ENCODE measurements at places on chromosomes 13 and 19.

GRCh38 chr19:49771674-49772139, 4.9 kb downstream of the AP2A1 start:
- no peak for DNase-seq

DNA sequence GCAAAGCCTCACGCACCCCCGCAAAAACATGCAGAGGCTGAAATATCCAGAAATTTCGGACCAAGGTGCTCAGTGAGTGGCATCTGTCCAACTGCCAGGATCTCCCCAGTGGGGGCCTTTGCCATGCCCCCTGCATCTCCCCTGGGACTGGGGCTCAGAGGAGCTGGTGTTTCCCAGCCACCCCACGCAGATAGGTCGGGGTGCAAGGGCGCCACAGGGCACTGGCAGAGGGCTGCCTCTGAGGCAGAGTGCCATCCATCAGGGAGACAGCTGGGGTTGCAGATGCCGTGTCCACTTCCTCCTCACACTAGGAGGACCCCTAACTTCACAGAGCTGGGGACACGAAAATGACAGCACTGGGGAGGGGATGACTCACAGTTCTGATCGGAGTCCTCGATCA, 26.3 kb downstream of the IZUMO4 start:
- no peak for DNase-seq

- no peak for DNase-seq
Measured at GRCh38 chr13:50691176-50691680, 152.3 kb downstream of the DLEU7 start.

- DNase-seq: no peak
Measured at GRCh38 chr13:27667946-27668345, 46.3 kb downstream of the POLR1D start.

DNA sequence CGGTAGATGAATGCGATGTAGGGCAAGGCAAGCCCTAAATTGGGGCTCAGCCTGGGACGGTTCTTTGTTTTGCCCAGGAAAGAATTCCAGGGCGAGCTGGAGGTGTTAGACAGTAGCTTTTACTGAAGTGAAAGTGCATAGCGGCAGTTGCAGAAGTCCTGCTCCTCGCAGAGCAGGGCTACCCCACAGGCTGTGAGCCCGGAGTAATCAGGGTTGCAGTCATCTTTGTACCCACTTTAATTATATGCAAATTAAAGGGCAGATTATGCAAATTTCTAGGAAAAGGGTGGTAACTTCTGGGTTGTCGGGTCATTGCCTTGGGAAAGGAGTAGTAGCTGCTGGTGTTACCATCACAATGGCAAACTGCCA, 30.5 kb downstream of the VAV1 start:
- DNase-seq: no peak

DNA sequence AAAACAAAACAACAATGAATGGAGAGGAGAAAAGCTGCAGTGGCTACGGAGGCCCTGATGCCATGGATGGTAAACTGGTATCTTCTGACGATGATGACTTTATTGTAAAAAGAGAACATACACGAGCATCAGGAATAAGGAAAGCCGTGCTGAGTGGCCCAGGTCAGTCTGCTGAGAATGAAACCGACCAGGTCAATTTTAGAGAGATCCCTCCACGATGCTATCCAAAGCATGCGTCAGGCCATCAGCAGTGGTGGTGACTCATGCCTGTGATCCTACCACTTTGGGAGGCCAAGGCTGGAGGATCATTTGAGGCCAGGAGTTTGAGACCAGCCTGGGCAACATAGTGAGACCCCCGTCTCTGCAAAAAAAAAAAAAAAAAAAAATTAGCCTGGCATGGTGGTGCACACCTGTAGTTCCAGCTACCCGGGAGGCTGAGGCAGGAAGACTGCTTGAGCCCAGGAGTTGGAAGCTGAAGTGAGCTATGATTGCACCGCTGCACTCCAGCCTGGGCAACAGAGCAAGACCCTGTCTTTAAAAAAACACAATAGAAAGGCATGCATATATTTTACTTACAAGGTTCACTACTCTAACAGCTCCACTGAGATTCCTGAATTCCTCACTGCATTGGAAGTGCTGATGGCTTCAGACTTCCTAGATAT, 62.3 kb downstream of the GADD45B start:
- DNase-seq: no peak

GRCh38 chr13:33645591-33646554, 172.1 kb upstream of the RFC3 start:
- DNase-seq: no peak

- no peak for DNase-seq
Measured at GRCh38 chr13:113922412-113923118, 51.3 kb downstream of the C13orf46 start.

- DNase-seq: peak; percentile 49
Measured at GRCh38 chr19:35495107-35496064, 5.1 kb upstream of the KRTDAP start.

DNA sequence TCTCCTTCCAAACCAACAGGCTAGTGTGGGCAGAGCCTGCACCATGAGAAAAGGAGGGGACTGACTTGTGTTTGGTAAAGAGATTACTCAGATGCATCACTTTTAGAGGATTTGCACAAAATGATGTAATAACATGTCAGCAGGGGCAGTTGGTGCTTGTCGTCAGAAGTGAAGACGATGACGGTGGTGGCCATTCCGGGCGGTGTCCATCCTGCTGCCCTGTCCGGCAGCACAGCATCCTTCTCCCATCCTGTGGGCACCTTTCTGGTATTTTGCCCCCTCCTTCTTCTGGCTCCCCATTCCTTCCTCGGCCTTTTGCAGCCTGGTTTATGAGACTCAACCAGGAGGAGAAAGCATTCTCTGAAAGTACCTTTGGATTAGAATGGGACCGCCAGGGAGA, 160.1 kb downstream of the TEX29 start:
- no peak for DNase-seq

- no peak for DNase-seq
Measured at GRCh38 chr13:90591260-90591926, 756.1 kb upstream of the MIR17HG start.

- no peak for DNase-seq
Measured at GRCh38 chr13:79647533-79647932, 166.6 kb downstream of the NDFIP2 start.

GRCh38 chr19:4516199-4516938, 1.9 kb downstream of the PLIN4 start:
- DNase-seq: no peak

- DNase-seq: no peak
Measured at GRCh38 chr19:46116121-46116520, 8.4 kb downstream of the IGFL3 start.

DNA sequence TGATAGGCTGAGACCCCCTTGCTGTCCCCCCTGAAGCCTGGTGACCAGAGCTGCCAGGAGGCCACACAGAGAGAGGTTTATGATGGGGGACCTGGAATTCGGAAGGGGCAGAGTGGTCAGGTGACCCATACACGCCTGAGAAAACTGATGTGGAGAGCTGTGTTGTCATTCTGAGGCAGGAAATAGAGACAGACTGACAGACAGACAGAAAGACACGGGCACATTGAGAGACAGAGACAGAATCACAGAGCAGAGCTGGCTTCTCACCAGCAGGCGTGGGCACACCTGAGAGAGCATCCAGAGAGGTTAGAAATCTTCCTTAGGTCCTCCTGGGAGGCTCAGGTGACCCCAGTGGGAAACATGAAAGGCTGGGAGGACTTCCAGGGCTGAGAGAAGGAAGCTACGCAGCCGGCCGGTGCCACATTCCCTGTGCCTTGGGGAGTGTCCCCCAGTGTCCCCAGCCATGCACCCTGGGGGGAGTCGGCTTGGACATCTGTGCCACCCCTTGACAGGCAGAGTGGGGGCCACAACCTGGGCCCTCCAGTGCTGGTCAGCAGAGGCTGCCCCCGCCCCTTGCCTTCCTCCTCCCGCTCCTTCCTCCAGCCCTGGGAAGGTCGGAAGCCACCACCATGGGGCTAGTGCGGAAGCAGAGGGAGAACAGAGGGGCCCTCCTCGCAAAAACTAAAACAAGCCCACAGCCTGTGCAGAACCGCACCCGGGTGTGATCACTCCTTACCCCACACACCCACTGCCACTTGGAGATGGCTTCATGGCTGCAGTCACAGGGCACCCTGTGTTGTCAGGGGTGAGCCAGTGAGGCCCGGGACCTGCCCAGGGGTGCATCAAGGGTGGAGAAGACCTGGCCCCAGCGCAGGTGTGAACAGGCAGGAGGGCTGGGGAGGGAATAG, 2.2 kb downstream of the FFAR1 start:
- DNase-seq: no peak

- peak; percentile 9 for DNase-seq
Measured at GRCh38 chr19:19170053-19170872, at the start of gene MEF2B. Gene MEF2B (minus strand): TSS chr19:19170263. CDS start chr19:19150735, 19,528 bp downstream.

DNA sequence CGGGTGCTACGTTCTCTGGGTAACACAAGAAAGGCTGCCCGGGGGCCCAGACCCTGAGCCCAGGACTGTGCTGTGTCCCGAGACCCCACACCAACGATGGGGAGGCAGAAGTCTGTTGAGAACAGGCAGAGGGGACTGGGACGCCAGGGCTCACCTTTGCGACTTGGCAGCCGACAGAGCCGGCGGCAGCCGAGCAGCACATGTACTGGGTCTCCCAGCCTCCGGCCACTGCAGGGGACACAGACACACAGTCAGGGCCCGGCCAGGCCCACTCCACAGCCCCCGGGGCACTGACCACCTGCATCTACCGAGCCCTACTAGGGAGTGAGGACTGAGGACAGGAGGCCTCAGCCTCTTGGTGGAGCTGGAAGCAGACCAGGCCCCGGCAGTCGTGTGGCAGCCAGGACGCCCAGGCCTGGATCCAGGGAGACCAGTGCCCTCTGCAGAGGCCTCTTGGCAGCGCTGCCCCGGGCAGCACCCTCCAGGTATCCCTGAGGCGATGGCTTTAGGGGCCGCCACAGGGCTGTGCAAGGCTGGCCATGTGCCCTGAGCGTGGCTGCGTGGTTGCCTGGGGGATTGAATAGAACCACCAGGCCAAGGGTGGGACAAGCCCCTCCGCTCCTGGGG, 5.6 kb upstream of the ATP8B3 start:
- no peak for DNase-seq

DNA sequence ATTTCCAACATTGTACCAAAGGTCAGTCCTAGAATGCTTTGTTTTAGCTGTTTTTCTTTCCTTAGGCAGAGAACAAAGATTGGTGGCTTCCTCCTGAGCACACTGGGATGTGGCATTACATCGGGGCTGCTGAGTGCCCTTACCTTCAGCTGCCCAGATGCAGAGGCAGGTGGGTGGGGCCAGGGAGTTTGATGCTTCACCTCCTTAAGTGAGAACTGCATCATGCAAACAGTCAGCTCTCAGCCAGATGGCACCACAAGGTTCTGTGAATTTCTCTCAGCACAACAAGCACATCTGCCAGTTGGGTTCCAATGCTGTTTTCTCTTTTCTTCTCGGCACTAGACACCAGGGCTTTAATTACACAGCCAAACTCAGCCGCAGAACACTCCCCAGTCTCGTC, 87.4 kb upstream of the UBL3 start:
- DNase-seq: no peak

DNA sequence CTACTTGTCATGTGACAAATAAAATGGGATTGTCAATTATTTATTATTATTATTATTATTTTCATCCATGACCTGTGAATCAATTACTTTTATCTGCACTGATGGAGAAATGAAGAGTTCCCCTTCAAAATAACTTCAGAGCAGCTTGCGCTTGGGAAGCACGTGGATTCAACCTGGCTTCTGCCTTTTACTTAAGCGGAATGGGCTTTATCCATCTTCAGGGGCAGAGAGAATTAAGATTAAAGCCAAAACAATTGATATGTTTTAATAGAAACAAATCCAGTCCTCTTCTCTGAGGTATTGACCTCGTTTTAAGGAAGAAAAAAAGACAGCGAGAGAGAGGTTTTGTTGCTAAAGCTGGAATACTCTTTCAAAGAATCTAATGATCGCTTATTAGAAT, 876 bp downstream of the SACS start:
- no peak for DNase-seq

- DNase-seq: no peak
Measured at GRCh38 chr13:63629591-63629990, 2213.9 kb upstream of the PCDH20 start.

GRCh38 chr19:53927739-53928138, 18.7 kb downstream of the CACNG7 start:
- DNase-seq: no peak

GRCh38 chr19:10155839-10156238, 36.1 kb upstream of the EIF3G start:
- DNase-seq: no peak

GRCh38 chr13:75607447-75607846, 28.7 kb upstream of the LMO7 start:
- no peak for DNase-seq

DNA sequence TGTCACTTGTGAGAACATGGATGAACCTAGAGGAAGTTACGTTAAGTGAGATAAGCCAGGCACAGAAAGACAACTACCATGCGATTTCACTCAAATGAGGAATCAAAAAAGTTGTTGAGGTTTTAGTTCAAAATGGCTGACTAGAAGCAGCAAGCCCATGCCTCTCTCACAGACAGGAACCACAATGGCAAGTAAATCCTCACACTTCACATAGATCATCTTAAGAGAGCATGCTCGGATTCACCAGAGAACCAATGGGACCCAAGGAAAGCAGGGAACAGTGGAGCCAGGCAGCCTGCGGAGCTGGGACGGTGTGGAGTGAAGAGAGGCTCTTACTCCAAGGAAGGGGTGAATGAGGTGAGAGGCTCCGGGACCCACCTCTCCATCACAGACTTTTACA, 581.0 kb downstream of the UQCRFS1 start:
- no peak for DNase-seq

DNA sequence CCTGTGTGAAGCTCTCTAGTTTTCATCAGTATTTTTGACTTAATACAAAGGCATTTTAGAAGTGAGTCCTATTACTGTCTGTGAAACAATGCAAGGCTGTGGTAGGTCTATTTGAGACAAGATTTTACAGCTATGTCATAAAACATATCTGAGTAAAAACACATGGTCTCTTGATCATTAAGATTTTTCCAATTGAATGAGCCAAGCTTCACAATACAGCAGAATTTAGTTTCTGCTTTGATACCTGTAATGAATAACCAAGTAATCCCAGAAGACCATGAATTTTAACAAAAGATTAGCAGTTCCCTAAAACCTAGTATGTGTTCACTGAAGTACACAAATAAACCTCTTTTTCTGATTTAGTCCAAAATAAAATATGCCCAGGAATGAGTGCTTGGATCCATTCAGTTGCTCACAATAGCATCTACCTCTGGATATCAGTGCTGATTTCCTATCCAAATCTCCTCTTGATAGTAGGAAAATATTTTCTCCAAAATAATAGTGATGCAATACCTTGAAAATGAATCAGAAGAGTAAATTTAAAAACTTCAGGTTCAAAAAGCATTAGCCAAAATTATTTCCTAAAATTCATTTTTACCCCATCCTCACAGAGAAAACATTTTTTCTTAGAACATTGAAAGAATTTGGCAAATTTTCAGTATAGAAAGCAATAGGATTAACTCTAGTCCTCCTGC, 533.5 kb upstream of the SGCG start:
- DNase-seq: no peak

GRCh38 chr13:20799726-20800416, 26.1 kb upstream of the EEF1AKMT1 start:
- DNase-seq: no peak

- DNase-seq: no peak
Measured at GRCh38 chr13:37905736-37906135, 36.2 kb upstream of the TRPC4 start.

Data from midbrain (tissue), 1 donor.